ENCODE measurements at places on chromosomes 6 and 20. TPM values are rescaled to one million over a fixed set of nuclear protein-coding genes. Genes with fewer than 3 reads are reported as not detected.

- DNase-seq: no peak
These were observed 16.9 kb downstream of the RAB44 start for GRCh38 chr6:36714511-36714910.

DNA sequence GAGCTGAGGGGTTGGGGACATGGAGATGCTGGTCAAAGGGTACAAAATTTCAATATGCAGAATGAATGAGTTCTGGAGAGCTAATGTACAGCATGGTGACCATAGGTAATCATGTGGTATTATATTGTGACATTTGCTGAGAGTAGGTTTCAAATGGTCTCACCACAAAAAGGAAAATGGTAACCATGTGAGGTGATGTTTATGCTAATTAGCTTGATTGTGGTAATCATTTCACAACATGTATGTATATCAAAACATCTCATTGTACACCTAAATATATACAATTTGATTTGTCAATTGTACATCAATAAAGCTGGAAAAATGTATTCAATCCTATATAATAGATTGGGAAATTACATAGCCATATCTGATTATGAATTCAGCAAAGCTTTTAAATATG, 29.5 kb upstream of the TMEM14A start:
- DNase-seq: no peak

- DNase-seq: no peak
These were observed 20.8 kb upstream of the PAX1 start for GRCh38 chr20:21684671-21685070.

- peak; percentile 65 for DNase-seq
These were observed 15.9 kb upstream of the PTGIS start for GRCh38 chr20:49583669-49584417.

DNA sequence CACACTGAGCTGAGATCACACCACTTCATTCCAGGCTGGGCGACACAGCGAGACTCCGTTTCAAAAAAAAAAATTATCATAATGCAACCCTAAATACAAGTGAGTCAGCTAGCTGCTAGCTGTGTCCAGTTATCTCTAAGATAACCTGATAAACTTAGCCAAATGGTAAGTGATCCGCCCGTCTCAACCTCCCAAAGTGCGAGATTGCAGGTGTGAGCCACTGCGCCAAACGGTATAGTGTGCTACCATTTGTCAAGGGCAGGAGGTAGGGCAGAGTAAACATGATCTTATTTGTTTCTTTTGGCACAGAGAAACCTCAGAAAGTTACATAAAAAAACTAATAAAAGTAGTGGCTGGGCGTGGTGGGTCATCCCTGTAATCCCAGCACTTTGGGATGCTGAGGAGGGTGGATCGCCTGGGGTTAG, 4.7 kb upstream of the C6orf132 start:
- no peak for DNase-seq

The UBD gene
- total RNA-seq: 1.9 TPM

The LRRC73 gene
- total RNA-seq: 0.14 TPM

The LRRN4 gene
- total RNA-seq: not detected
